Fibroblast of skin of right biceps (primary cell): ENCODE measurements at places on chromosomes 4 and X.

DNA sequence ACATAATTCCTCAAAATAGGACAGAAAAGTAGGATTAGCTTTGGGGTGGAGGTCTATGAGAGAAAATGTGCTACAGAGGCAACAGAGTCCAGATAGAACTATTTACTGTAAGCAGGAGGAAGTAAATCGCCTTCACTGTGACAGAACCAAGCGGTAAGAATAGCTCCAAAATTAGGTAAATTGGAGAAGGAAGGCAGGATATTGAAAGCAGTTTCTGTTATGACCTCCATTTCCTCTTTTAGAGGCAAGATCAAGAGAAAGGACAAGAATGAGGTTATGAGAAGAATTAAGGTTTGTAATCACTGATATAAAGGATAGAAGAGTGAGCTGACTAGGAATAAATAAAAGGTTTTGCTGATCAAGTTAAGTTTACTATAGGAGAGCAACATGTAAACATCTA, 44.1 kb upstream of the NEUROG2 start:
- no peak for DNase-seq

DNA sequence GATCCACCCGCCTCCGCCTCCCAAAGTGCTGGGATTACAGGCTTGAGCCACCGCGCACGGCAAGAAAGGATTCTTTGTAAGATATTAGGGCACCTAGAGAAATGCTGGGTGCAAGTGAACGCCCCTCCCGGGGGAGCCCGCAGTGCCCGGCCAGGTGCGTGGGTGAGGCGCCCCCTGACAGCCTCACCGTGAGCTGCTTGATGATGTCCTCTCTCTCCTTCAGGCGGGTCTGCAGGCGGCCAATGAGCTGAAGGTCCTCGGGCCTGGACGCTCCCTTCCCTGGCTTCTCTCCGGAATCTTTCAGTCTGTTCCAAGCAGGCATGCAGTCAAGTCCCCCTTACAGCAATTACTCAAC, 21.9 kb downstream of the MED28 start:
- DNase-seq: no peak

- no peak for DNase-seq
Observed at GRCh38 chr4:154489558-154490233, 1.9 kb downstream of the DCHS2 start.

DNA sequence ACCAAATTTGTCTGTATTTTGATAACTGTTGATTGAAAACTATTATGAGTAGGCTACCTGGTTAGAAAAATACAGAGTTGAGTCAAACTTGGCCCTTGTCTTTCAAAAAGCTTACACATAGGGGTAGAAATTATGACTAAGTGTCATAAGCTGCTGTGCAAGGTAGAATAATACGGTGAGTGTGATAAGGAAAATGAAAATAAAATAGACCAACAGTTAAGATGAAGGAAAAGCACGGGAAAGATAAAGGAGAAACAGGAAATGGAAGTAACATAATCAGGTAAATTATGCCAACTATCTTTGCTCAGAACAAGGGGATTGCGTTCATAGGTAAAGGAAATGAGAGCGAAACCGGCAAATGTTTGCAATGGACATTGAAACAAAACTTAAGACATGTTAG, 302.5 kb downstream of the PCDH7 start:
- DNase-seq: no peak

DNA sequence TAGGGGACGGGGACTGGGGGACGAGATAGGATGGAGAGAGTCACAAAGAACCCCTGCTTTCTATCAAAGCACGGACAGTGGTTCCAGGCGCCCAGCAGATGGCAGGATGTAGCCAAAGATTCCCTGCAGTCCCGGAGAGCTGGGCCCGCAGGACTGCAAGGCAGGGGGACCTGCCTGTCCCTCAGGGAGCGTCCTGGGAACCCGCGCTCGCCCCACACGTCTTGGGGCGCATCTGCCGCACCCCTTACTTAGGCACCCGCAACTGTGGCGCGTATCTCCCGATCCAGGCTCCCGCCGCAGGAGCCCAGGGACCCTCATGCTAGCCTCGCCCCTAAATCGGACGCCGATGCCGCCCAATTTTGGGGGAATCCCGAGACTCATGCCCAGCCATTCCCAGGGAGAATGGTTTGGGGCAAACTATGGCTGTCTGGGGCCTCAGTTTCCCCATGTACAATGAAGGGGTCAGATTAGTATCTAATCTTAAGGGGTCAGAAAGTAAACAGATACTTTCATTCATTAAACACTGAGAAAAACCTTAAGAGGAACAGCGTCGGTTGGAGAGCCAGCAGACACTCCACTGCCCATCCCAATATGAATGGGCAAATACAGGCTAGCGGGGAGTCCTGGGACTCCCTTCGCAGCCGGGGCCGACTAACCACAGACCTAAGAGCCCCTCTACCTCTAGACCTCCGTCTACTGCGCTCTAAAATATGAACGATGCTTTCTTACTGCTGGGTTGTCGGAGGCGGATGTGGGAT, 581 bp upstream of the STK32B start:
- DNase-seq: peak; percentile 79

DNA sequence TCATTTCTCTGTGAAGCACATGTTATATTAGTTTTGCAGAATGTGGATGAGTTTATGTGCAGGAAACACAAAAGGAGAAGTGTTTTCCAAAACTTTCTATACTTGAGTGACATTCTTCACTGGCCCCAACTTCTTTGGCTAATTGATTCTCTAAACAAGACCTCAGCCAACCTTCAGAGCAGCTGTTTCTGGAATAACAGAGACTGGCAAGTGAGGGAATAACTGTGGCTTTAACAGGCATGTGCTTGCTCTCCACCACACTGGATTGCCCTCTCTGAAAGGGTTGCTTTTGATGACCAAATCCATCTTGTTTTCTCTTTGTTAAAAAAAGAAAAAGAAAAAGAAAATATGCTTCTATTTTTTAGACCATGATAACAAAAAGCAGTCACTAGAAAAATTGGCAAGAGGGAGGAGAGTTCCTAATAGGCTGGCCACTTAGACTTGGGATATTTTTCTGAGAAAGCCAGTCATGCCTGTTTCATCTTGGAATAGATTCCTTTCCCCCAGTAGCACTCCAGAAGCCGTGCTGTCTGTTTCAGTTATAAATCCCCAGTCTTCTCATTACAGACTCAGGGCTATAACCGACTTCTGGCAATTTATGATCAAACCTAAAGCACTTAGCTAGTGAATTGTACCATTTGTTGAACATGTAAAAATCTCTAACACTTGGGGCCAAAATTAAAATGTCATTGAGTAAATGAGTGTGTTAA, 295.0 kb upstream of the NR3C2 start:
- no peak for DNase-seq

DNA sequence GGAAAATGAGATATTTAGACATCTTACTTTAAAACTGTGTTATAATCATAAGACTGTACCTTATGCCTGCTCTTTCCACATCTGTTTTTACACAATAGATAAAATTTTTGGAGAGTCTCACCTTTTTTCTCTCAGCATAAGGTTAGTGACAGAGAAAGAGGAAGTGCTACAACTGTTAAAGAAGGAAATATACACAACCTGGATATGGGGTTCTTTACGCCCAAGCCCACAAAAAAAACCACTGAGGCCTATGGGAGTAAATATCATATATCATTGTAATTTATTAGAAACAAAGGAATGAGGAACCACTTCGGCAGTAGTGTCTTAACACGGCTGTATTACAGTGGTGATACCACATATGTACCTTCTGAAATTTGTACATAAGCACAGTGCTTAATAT, 265.9 kb upstream of the GK2 start:
- no peak for DNase-seq
